Stimulated activated CD4-positive, alpha-beta T cell treated with anti-CD3 and anti-CD28 coated beads, Interleukin-12 subunit alpha, Interleukin-12 subunit beta, amount 100 ng/mL, for 24 hours (primary cell): ENCODE measurements at places on chromosomes 7 and 10.

DNA sequence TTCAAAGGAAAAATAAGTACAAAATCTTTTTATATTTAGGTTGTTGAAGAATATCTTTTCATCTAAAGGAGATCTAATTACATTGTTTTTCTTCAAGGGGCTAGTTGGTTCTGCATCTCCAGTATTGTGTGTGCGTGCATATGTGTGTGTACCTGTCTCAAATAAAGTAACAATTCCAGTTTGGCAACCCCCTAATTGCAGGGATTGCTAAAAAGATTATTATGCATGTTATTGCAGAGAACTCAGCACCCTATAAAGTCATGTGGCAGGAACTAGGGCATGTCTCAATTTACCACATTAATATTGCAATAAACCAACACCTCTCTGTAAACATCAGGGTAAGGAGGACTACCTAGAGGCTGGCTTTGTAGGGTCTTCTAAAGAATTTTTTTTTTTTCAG, 37.0 kb downstream of the MRPS33 start:
- DNase-seq, result no peak

- no peak for DNase-seq
Observed at GRCh38 chr7:105118612-105119600, 104.9 kb downstream of the KMT2E start.

DNA sequence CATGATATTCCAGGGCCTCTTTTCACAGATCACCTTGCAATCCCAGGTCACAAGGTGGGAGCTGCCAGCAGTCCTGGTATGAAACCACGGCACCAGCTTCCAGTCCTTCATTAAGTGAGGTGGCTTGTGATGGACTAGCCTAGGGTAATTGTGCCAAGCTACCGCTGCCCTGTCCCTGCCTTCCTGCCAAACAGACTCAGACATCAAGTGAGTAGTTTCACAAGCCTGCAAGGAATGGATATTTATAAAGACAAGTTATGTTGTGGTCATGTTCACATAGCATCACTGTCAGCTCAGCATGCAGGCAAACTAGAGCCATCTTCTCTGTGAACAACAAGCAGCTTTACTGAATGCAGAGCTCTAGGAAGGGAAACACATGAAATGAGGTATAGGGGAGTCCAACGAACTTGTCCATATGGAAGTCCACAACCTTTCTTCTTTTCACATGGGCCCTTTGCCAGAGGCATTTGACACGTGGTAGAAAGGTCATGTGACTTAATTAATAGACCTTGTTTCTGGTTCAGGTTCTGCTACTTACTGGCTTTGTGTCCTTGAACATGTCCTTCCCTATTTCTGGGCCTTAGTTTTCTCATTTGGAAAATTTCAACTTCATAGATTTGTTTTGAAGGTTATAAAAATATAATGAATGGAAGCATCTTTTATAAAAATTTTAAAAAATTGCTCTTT, 1061.2 kb downstream of the KCNMA1 start:
- DNase-seq, result no peak

DNA sequence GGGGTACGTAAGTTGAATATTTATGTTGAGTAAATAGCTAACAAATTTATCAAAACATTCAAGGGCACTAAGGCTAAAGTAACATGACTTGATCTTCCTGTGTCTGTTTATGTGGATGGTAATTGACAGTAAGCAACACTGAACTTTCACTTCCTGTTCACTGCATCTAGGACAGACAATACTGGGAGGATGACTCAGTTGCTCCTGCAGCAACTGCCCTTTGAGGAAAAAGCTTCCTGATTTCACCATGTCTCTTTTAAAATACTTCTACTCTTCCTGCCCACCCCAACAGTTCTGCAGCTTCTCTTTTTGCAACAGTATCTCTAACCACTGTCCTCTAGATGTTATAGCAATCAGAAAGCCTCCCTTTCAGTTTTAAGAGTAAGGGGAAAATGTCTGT, 76.6 kb upstream of the HGF start:
- DNase-seq, result no peak

DNA sequence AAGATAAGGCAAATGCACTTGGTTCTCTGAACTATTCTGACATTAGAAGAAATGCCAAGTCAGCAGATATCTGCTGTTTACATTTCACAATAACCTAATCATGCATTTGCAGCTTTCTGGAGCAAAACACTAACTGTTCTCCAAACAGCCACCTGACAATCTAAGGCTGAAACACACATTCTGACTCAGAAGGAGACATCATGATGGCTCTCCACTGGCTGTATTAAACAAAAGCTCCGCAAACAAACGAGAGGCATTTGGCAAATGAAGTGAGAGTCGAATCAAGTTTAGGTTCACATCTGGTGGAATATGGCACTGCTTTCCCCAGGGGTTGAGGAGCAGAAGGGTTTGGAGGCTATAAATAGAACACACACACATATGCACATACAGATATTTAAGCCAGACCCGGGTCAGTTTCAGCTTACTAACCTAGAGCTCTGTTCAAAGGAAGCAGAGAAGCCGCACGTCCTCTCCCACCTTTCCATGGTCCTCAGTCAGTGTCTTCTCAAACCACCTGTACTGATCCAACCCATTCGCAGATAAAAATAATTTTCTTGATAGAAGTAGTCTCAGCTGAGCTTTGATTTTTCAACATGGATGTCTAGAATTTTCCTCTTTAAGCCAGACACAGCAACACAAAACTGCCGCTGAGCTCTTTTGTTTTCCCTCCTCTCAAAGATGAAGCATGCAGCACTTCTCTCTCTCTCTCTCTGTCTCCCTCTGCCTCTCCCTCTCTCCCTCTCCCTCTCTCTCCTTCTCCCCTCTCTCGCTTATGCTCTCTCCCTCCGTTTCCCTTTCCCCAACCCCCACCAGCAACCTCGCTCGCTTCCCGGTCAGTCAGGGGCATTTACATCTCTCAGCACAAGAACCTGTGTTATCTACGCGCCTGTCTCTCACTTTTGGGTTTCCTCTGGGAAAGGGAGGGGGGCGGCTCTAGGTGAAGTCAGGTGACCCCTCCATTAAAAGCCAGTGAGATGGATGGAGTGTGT, 682.8 kb downstream of the MAGI2 start:
- no peak for DNase-seq

GRCh38 chr10:122142641-122143237, 128.4 kb upstream of the BTBD16 start:
- DNase-seq, result peak; percentile 28

DNA sequence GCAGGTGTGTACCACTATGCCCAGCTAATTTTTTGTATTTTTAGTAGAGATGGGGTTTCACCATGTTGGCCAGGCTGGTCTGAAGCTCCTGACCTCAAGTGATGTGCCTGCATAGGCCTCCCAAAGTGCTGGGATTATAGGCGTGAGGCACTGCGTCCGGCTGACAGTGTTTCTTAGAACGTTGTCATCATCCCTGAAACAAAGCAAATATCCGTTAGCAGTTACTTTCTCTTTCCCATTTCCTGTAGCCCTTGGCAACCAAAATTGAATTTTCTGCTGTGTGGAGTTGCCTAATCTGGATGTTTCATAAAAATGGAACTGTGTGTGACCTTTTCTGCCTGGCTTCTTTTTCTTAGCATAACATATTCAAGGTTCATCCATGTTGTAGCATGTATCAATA, 22.4 kb downstream of the ZNF33A start:
- DNase-seq, result no peak

DNA sequence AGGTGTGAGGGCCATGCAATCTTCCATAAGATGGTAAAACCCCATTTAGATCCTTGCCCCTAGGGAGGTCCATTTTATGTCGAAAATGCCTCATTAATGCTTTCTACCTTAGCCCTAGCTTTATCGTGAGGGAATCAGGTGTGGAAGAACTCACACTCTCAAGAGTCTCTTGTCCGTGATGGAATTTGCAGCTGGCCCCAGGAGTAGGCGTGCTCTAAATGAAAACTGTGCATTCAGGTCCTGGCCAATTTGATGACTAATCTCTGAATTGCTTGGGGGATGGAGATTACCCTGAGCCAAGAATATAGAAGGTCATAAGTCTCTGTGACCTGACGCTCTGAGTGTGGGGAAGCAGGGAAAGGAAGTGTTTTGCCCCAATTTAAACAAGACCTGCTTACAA, 6.6 kb downstream of the C10orf90 start:
- no peak for DNase-seq
